ENCODE measurements at places on chromosomes 5 and 9.

- H3K36me3 ChIP-seq, result no peaks in the 10 kb centered on the region
- H3K4me3 ChIP-seq, result no peak overlapping the region
- no peaks in the 10 kb centered on the region for H3K27me3 ChIP-seq
- no peak overlapping the region for H3K27ac ChIP-seq
- no peak for DNase-seq
- H3K4me1 ChIP-seq, result no peaks in the 10 kb centered on the region
These were observed 10.2 kb upstream of the NTRK2 start for GRCh38 chr9:84659313-84659712.

DNA sequence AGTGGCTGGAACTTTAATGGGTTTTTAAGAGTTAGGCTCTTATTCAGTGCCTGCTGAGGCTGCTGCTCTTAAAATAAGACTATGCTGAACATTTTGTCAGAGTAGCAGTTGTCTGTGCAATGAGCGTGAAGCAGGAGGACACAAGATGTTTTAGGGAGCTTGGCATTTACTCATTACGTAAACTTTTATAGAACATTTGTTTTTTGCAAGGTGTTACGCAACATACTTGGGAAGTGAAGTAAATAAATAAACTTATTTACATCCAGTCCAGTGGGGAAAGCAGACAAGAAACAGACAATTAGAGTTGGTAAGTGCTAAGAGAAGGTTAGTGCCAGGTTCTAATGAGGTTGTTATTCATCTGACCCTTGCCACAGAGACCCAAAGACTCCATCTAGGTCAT lies 226.0 kb downstream of the HINT1 start:
- no peak overlapping the region for H3K4me3 ChIP-seq
- no peak for DNase-seq
- no peaks in the 10 kb centered on the region for H3K36me3 ChIP-seq
- no peak overlapping the region for H3K27ac ChIP-seq

DNA sequence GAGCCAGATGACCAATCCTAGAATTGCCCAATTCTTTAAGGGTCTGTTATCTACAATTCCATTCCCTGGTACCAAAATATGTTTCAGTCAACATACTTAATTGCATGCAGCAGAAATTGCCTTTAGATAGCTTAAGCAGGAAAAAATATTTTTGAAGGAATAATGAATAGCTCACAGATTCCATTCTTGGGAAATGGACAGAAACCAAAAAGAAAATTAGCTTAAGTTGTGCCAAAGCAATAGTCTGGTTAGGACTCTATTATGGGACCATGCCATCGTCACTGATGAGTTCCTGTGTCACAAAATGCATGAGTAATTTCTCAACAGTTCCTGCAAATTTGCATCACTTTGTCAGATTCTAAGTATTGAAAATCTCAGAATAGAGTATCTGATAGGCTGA lies 12.3 kb downstream of the ACTBL2 start:
- no peaks in the 10 kb centered on the region for H3K36me3 ChIP-seq
- H3K27ac ChIP-seq, result no peak overlapping the region
- H3K27me3 ChIP-seq, result peaks cover 3% of the 10 kb centered on the region
- H3K4me1 ChIP-seq, result no peaks in the 10 kb centered on the region
- no peak overlapping the region for H3K4me3 ChIP-seq
- DNase-seq, result no peak

- H3K4me1 ChIP-seq, result no peaks in the 10 kb centered on the region
- H3K4me3 ChIP-seq, result no peak overlapping the region
- H3K27ac ChIP-seq, result no peak overlapping the region
- H3K36me3 ChIP-seq, result no peaks in the 10 kb centered on the region
These were observed 80.6 kb upstream of the DAB2 start for GRCh38 chr5:39505363-39505762.
